EL (cell line): ENCODE measurements at places on chromosomes 7 and 10.

- peak; percentile 20 for DNase-seq
These were observed 288.3 kb upstream of the MKLN1 start for GRCh38 chr7:131039355-131039762.

DNA sequence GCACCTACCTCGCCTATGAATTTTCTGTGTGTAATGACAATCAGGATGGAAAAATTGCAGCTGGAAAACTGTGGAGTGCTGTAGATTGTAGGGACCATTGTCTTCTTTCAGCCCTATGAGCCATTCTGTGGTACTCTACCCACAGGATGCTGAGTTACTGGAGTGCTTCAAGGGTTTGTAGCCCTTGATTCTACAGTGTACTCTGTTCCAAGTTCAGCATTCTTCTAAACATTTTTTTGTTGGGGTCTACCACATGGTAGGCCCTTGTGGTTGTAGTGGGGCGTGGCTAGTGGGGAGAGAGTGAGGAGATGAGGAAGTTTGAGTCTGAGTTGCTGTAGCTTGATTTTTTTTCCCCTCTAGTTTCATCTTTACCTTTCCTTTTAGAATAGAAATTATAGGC lies 33.5 kb downstream of the REEP3 start:
- DNase-seq: peak; percentile 93

DNA sequence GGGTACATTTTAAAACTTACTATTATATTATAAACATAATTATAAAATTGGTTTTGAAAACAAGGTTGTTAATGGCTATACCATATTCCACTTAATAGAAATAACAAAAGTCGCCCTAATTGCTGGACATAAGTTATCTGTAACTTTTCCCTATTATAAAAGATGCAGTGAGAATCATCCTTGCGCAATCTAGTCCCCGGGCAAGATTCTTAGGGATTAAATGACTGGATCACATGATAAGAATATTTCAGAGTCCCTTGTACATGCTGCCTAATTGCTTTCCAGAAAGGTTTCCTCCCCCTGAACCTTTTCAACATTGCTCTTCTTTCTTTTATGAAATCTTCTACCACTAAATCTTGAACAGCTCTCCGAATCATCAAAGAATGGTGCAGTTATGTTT lies 479.8 kb upstream of the MKI67 start:
- DNase-seq: no peak

- peak; percentile 51 for DNase-seq
These were observed 263.9 kb upstream of the FZD1 start for GRCh38 chr7:90999989-91000979.

DNA sequence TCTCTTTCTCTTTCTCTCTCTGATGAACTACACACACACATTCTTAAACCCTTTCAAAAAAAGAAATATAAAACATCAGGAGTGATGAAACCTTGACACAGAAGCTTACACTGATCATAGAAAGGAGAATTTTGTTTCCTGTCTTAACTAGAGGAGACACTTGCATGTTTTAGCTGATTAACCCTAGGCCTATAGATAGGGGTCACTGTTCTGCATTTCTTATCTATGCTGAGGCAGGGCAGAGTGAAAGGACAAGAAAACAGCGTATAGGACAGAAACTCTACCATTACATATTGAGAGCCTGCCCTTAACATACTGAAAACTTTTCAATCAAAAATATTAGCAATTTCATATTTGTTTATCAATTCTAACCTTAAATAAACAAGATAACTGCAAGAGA lies 680.6 kb upstream of the MBL2 start:
- DNase-seq: no peak

DNA sequence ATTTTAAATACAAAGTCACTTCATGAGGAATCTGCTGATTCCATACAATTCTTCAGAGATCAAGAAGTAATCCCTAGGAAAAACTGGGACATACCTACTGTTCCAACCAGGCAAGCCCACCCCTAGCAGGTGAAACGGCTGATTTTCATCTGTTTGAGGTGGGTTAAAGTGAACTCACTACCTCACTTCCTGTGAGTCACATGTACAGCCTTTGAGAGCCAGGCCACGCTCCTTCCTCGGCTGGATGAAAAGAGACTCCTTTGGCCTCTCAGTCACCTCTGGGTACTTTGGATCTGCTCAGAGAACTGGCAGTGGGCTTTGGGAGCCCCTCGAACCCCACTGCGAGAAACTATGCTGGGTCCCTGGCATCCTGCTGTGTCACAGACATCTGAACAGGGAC lies 68.2 kb downstream of the CHST15 start:
- DNase-seq: no peak

- peak; percentile 44 for DNase-seq
These were observed at the start of gene SH3PXD2A for GRCh38 chr10:103855424-103855823. Gene SH3PXD2A (minus strand): TSS chr10:103855576. CDS start chr10:103855266, 310 bp downstream.

DNA sequence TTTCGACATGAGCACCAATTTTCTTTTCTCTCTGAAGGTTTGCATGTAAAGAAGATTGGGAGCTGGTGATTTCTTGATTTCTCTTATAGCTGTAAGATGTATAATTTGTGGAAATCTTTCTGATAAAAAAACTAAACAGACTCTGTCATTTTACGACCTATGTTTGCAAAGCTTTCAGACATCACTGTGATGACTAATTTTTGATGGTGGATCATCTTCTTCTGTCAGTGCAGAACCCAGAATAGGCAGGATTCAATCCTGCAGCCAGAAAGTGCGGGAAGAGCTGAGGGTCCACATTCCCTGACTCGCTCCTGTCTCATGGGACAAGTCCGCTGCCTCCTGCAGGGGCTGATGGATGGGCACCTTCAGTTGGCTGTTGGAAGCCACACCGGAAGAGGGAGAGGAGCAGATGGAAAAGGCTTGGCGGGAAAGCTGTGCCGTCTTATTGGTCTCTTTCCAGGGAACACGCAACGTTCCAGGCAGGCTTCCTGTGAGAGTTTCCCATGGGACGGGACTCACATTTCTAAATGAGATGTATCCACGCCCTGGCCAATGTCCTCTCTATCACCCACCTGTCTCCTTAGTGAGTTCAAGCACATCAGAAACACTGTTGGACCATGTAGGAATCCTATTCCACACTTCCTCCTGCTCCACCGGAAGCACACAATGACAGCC lies 186.9 kb downstream of the PRPF18 start:
- DNase-seq: peak; percentile 19

DNA sequence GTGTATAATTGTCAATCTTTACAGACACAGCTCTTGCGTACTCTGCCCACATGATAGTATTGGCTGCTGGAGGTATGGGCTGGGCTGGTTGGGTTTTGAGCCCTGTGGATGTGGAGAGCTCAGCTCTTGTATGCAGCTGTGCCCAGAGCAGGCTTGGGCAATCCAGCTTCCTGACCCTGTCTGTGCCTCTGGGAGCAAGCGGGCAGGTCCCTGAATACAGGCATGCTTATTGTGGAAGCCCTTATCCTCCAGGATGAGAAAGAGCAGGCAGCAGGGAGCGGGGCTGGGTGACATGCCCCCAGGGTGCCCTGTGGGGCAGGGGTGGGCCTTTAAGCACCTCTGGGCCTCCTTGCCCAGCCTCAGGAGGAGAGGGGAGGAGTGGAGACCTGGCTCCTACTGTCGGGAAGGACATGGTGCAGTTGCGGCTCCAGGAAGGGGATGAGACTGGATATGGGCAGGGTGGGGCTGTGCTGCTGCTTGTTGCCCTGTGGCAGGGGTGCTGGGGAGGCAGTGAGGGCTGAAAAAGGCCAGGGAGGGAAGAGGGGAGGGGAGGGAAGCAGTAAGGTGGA lies 32.7 kb upstream of the SH2D4B start:
- no peak for DNase-seq

- DNase-seq: no peak
These were observed 88.7 kb downstream of the SORBS1 start for GRCh38 chr10:95472304-95473088.

GRCh38 chr7:140084972-140085371 lies 22.2 kb upstream of the PARP12 start:
- peak; percentile 4 for DNase-seq

- DNase-seq: peak; percentile 80
These were observed 40.6 kb downstream of the NHLRC2 start for GRCh38 chr10:113895018-113895417.

GRCh38 chr10:115092555-115093285 lies 445 bp upstream of the ATRNL1 start:
- peak; percentile 43 for DNase-seq

DNA sequence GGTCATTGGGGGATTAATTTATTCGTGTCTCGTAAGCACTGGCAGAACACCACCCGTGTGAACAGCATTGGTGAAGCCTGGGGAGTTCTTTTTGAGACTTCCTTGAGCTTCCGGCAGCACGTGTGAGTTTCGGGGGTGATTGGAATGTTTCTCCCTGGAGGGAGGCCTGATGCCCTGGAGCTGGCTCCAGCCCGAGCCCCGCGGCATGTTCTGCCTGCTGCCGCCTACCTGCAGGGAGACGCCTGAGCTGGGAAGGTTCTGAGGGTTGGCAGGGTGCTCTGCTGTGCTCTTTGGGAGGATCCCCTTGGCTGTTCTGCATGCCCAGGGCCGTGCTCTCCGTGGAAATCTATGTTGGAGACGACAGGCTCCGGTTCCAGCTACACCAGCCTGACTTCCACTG lies 159.3 kb downstream of the MGMT start:
- DNase-seq: no peak
